KBM-7 (cell line): ENCODE measurements at places on chromosomes 5 and 9.

DNA sequence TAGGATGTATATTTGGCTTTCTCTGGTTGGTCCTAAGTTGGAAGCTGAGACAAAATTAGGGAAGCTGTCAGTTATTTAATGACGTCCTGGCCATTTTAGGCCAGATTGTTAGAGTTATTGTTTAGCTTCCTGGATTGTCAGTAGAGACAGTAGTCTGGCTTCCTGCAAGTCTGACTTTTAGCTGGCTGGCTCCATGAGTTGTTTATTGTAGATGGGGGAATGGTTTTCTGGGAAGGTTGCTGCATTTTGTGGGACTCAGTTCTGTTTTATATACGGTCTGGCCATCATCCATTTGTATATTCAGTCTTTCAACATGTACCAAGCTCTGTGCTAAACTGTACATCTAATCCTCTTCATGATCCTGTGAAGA lies 68.3 kb downstream of the SGCD start:
- DNase-seq = no peak

DNA sequence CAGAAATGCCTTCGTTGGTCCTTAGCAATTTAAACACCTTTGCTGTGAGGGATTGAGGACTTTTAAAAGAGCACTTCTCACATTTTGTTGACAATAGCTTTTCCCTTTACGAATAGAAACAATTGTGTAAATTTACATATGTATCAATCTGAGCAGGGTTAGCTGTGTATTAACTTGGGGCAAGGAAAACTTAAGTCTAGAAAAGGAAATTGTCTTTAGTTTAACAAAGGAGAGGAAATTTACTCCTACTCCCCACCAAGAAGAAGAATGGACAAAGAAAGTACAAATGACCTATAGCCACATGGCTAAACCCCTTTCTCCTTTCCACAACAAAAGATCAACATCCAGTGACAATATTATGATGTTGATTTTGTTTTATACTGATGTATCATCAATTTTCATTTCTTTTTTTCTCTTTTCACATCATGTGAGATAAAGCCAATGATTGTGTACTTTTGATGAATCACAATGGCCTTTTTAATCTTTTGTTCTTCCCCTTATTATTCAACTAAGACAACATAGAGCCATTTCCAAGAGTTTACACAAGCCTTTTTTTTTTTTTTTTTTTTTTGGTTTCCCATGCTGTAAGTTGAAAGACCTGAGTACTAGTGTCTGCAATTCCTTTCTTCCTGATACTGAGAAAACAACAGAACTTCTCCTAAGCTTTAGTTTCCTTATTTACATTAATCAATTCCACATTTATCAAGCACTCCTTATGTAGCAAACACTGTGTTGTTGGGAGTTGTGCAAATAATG lies 19.0 kb downstream of the FOXB2 start:
- no peak for DNase-seq

- DNase-seq = no peak
Observed at GRCh38 chr5:99590806-99591205, 662.0 kb upstream of the CHD1 start.

DNA sequence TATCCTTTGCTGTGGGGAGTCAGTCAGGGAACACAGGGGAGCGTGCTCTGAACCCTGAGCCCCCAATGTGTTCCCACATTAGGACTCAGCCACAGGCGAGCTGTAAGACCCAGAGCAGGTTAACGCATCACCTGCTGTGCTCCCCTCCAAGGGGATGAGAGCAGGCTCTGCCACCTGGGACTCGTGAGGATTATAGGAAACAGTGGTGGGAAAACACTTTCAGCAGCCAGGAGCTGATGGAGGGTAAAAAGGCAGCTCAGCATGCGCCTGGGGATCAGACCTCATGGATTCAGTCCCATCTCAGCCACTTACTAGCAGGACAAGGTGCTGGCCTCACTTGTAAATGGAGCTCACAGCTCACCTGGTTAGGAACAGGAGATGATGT lies 9.2 kb downstream of the JADE2 start:
- no peak for DNase-seq

DNA sequence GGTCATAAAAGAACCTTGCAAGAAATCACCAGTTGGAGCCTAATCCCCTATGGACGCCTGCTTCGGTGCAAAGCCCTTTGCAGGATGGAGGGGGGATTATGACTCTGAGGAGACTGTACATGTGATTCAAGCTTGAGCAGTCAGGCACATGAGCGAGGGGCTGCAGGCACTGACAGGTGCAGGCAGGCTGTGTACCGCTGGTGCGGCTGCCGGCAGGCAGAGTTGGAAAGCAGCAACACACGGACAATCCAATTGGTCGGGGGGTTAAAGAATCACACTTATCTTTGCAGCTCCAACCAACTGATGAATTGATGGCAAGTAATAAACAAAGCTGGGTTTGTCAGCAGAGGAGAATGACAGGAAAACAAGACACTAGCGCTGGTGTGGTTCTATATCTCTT lies 5.7 kb downstream of the WHRN start:
- DNase-seq = no peak

DNA sequence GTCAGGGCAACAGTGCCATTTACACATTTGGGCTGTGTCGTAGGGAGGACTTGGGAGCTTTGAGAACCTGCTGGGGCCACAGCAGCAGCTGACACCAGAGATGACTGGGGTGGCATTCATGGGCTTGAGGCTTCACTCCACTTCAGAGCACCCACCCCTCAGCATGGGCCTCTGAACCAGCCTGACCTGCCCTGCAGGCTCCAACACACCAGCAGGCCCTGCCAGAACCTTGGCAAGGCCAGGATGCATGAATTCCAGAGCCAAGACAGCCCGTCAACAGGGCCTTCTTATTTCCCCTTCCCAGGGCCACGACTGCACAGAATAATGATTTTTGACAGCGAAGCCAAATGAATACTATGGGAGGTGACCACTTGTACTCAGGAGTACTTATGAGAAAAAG lies 77.0 kb downstream of the SMIM23 start:
- no peak for DNase-seq

- no peak for DNase-seq
Observed at GRCh38 chr9:108552459-108553040, 303.2 kb downstream of the ACTL7B start.

DNA sequence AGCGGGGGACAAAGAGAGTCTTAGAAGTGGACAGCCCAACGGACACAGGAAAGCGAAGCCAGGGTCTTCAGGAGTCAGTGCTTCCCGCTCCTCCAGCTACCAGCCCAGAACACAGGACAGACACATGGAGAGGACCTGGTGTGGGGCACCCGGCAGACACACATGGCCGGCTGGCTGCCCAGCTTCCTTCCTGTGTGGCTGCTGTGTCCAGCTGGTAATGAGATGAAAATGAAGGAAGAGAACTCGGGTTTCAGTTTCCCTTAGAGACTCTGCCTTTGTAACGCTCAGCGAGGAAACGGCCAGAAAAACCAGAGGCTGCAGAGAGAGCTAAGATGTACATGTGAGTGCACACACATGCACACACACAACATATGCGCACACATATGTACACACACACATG lies 87.5 kb downstream of the SECISBP2 start:
- peak; percentile 27 for DNase-seq

DNA sequence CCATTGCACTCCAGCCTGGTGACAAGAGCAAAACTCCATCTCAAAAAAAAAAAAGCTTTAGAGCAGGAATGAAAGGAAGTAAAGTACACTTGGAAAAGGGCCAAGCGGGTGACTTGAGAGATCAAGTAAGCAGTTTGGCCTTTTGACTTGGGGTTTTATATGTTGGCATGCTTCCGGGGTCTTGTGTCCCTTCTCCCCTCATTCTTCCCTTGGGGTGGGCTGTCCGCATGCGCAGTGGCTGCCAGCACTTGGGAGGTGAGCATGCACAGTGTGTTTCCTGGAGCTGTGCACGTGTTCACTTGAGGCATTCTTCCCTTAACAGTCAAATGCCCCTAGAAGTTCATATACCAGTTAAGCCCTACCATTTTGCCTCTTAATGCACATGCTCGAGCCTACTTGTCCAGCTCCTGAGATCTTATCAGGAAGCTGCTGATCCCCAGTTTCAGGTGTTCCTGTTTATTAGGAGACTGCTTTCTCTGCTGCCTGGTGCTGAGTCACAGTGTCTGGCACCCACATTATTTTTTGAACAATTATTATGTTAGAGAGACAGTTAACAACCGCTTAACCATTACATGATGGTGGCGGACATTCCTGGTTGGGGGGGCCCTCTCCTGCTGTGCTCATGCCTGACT lies 32.6 kb upstream of the PRRC2B start:
- DNase-seq = peak; percentile 46

DNA sequence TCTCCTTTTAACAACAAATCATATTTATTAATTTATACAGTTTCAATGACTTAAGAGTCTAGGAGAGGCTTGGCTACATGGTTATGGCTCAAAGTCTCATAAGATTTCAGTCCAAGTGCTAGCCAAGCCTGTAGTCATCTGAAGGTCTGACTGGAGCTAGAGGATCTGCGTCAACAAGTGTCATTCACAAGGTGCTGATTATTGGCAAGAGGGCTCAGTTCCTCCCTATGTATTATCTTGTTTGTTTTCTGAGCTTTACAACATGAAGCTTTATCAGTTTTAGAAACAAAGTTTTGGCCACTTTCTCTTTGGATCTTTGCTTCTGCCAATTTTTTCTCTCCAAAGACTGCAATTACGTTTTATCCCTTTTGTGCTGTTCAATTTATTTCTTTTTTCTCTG lies 94.7 kb downstream of the RICTOR start:
- DNase-seq = no peak

GRCh38 chr5:37637165-37637845 lies 202.5 kb downstream of the GDNF start:
- no peak for DNase-seq
